CD4-positive, alpha-beta T cell treated with Interleukin-6 for 4 hours (primary cell): ENCODE measurements at places on chromosomes 2 and 18.

DNA sequence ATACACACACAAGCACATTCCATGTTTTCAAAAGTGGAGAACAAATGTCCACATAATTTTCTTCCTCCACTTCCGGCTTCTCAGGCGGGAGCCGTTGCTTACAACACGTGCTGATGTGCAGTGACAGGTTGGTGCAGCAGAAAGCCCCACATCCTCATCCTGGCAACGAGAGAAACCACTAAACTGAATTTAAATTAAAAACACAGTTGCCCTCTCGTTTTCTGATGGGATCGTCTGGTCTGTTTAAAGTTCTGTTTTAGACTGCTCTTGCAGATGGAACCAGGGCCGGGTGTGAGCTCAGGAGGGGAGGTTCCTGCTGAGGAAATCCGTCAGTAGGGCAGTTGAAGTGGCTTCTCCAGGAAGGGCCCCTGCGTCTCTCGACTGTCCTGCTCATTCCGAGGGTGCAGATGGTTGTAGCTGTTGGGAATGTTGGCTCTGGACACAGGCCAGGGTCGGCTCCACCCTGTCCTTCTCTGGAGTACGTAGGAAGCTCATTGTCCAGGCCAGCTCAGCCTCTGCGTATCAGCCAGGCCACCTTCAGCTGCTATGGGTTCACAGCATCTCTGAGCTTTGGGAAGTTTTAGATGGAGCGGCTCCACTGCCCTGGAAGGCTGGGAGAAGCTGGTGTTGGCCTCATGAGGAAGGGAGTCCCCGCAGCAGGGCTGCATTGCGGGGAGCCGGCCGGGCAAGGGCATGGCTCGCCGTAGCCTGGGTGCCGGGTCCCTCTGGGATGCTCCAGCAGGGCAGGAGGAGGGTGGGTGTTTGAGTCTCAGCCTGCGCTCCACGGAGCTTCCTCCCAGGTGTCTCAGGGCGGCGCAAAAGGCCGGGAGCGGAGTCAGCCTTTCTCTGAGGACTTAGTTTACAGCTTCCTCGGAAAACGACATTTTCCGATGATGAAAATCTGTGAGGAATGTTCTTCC is 58.3 kb downstream of the NFATC1 start:
- no peak for DNase-seq

GRCh38 chr2:205128726-205129125 is 553.6 kb upstream of the NRP2 start:
- DNase-seq = no peak

DNA sequence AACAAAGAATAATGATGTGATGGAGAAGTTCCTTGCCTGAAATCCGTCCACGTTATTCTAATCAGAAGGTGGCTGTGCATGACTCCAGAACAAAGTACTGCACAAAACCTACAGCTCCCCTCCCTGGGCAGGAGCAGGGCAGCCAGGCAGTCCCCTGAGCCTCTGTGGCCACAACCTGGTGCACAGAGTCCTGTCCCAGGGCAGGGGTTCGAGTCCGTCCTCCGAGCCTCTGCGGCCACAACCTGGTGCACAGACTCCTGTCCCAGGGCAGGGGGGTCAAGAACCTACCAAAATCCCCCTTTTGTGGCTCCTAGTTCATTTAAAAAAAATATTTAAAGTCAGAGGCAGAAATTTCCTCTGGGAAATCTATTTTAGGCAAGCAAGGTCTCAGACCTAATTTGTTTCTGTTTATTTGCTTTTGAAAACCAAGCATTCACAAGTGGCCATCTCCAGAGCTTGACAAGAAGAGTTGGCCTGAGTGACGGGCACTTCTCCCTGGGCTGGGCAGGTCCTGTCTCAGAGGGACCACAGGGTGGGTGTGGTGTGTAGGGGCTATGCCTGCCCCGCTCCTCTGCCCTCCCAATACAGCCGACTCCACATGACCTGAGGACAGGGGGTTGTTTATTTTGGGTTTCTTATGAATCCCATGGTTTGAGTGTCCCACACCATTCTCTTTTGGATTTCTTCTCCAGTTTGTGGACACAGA is 255.9 kb upstream of the PXDN start:
- no peak for DNase-seq

DNA sequence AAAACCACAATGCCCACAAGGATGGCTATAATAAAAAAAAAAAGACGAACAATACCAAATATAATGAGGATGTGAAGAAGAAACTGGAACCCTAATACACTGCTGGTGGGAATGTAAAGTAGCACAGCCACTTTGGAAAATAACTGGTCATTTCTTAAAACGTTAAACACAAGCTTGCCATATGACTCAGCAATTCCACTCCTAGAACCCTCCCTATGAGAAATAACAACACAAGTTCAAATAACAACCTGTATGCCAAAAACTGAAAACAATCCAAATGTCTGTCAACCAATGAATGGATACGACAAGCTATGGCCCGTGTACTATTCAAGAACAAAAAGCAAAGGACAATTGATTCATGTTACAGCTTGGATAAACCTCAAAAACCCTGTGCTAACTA is 7.0 kb upstream of the ALPK2 start:
- no peak for DNase-seq

GRCh38 chr2:214774108-214774507 is 35.4 kb downstream of the BARD1 start:
- no peak for DNase-seq

DNA sequence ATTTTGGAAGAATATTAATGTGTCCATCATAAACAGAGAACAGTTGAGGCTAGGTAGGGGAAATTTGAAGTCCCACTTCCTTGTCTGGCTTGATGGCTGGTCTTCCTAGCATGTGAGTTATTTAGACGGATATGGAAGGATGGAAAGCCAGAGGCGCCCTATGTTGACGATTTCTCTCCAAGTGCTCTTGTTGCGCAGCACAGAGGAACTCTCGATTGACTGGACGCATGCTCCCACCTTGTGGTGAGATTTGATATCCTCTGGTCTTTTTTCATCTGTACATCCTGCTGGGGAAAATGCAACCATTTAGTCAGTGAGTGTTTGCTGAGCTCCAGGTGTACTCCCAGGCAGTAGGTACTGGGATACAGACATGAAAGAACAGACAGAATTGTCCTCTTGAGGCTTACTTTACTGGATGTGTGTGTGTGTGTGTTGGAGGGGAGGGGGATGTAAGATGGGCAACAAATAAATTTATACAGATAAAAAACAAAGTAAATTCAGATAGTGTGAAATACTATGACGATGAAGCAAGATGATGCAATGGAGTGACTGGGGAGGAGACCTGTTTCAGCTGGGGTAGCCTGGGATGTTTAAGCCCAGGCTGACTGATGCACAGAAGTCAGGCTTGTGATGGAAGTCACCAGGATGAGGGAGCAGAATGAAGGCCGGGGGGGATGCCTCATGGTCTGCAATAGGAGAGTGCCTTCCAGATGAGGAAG is 137.2 kb downstream of the TRIM43 start:
- DNase-seq = peak; percentile 26

- no peak for DNase-seq
Observed at GRCh38 chr2:27071990-27072830, 756 bp upstream of the OST4 start.

DNA sequence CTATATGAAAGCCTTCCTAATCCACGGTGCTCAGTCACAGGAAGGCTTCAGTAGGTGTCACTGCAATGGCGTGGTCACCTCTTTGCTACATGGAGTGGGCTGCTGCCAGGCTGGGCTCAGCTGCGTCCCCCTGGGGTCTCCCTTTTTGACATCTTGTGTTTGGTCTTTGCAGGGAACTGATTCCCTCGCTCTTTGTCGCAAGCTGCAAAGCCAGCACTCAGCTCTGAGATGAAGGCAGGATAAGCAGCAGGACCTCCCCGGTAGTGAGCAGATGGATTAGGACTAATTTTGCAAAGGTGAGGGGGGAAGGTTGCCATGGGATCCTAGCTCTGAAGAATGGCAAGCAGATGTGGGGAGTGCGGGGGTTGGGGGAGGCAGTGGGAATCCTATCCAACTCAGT is 173.9 kb upstream of the ARL4C start:
- DNase-seq = no peak

DNA sequence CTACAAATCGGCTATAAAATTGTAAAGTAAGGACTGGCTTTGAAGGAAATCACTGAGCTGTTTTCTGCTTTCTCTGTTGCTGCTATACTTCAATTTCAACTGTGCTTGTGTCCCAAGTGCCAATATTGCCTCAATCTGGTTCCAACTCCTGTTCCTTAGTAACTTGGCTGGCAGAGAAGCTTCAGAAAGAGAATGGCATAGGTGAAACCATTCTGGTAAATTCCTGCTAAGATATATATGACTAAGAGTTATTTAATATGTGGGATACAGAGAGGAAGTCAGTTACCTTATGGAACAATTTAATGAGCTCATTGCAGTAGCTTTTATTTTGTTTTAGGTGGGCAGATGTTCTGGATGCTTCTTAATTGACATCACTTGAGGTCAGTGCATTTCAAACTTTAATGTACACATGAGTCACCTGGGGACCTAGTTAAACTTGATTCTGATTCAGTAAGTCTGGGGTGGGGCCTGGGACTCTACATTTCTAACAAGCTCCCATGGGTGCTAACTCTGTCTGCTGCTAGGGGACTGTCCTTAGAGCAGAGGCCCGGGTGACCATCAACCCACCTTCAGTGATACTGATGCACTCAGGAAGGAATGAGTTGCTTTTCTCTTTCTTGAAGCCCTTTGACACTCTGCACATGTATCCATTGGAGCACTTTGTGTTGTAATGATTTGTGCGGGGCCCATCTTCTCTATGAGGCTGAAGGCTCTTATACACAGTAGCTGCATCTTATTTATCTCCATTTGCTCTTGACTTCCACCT is 47.6 kb downstream of the LIPG start:
- DNase-seq = no peak

GRCh38 chr2:20288642-20289340 is 61.9 kb downstream of the PUM2 start:
- DNase-seq = no peak

DNA sequence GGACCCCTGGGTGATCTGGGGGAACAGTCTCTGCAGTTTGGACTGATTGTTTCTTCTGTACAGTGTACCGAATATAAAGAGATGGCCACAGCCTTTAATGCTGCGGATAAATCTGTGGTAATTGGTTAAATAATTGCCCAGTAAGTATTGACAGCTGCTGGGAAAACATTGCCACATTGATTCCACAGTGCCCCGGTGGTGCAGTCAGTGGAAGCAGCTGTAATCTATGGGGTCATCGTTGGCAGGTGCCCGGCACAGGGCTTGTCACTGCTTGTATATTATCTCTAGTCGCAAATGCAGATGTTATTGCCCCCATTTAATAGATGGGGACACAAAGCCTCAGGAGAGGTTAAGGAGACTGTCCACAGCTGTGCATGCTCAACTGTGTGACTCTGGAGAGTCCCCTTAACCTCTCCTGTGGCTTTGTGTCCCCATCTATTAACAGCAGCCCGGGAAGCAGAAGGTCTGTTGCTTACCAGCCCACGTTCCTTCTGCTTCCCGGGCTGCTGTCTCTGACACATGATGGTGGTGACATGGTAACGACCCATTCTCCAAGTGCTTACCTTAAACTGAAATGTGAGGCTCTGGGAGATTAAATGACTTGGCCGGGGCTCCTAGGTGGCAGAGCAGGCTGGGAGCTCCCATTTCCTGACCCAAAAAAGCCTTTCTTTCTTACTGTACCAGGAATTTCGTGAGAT is 76.9 kb downstream of the NCK2 start:
- no peak for DNase-seq

DNA sequence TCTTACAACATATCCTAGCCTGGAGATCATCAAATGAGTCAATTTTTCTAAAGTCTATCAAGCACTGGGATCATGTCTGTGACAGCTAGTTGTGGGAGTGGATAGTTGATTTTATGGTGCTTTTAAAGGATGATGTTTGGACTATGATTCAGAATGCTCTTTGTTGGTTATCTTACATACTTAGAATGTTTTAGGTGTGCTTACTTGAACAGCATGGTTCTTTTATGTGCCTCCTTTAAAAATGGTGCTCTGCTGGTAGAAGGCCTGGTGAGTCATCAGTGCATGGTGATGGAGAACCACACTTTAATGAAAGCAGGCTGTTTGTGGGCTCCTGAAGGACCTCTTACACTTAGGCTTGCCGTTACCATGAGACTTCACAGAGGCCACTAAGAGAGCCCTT is 682.7 kb upstream of the FANCL start:
- no peak for DNase-seq

DNA sequence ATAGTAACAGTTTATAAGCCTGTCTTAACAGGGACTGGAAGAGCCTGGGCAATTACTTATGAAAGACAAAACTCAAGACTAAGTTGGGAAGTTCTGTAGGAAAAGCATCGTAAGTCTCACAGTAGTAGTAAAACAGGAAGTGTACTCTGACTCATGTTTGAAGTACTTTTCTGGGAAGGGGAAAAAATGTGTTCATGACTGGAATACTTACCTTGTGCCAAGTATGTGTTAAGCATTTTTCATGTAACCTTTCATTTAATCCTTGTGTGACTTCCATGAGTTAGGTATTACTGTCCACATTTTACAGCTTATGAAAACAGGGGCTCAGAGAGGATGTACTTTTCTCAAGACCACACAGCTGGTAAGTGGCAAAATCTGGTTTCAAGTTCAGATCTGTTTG is 13.7 kb upstream of the SKOR2 start:
- no peak for DNase-seq

DNA sequence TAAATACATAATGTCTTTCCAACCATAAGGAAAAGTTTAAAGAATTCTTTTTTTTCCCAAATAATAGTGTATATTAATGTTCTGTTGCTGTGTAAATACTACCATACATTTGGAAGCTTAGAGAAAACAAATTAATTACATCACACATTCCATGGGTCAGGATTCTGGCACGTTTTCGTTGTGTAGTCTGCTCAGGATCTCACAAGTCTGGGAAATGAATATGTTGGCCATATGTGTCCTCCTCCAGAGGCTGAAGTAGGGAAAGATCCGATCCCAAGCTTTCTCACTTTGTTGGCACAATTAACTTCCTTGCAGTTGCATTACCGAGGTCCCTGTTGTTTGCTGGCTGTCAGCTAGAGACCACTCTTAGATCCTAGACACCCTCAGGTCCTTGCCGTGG is 83.9 kb downstream of the RPRM start:
- DNase-seq = no peak

GRCh38 chr2:233882353-233882752 is 14.2 kb upstream of the MSL3B start:
- DNase-seq = no peak

GRCh38 chr2:166372046-166372445 is 3.7 kb downstream of the SCN9A start:
- no peak for DNase-seq

- no peak for DNase-seq
Observed at GRCh38 chr2:197360744-197361156, 50.2 kb upstream of the ANKRD44 start.

GRCh38 chr2:127235082-127235702 is 15.1 kb upstream of the CYP27C1 start:
- DNase-seq = no peak
